Activated T-helper 17 cell treated with anti-CD3 and anti-CD28 coated beads, Interleukin-2, amount 50 U/mL, for 72 hours (primary cell): ENCODE measurements at places on chromosomes 7 and 10.

DNA sequence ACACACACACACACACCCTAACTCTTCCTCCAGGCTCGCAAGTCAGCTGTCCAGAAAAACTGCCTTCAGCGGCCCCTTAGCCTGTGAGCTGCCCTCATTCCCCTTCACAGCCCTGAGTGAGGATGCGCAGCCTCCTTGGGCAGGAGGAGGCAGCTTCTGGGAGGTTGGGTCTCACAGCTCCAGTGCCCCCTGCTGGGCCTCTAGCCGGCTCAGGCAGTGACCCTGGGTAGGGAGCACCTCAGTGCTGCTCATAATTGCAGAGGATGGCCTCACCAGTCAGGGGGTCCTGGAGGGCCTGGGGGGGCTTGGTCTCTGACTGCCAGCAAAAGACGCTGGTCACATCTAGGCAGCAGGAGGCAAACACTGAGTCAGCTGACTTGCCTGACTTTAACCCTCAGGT lies 43.7 kb downstream of the ZNF273 start:
- peak; percentile 65 for ATAC-seq

DNA sequence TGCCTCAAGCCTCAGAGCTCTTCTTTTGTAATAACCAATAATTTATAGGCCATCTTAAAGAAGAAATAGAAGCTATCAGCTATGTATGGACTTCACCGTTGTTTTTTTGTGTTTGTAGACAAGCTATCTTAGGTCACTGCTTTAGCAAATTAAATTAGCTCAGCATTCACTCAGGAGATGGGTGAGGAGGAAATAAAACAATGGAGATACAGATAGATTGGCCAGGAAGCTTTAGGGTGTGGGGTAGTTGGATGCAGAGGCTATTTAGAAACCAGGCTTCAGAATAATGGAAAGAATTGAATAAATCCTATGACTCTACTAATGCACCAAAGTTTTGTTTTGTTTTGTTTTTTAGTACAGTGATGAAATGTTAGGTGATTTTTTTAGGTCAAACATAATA lies 66.1 kb downstream of the MDFIC start:
- no peak for ATAC-seq

DNA sequence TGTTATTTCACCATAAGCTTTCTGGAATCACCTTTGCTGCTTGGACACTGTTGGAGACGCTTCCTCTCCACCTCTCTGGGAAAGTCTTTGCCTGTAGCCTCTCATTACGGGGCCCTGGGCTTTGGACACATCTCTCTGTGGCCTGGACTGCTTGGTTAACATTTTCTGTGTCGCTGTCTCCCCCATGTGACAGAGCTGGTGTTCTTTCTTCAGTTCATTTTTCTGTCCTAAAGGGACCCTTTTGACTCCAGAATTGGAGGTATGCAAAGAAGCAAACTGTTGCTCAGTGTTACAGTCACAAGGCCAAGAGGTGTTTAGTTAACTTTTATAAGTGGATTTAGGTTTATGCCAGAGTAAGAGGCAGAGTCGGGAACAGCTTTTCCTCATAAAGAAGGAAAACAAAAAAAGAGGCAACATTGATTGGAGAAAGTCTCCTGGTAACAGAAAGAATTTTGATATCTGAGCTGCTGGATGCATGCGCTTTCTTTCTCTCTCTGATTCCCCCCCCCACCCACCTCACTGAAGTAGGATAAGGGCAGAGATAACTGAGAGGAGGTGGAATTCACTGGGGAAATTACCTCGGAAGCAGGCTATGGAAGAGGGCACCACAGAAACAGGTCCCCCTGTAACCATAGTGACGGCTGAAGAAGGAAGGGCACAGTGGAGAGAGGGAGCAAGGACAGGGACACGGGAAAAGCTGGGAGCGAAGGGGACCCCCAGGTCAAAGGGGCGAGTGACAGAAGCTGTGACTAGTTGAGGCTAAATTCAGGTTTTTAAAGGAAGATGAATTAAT lies 57.8 kb downstream of the LGI1 start:
- ATAC-seq = no peak

- ATAC-seq = no peak
Observed at GRCh38 chr10:86269332-86269731, 97.3 kb downstream of the GRID1 start.
